Non-pigmented ciliary epithelial cell (primary cell): ENCODE measurements at places on chromosomes 11 and 22.

DNA sequence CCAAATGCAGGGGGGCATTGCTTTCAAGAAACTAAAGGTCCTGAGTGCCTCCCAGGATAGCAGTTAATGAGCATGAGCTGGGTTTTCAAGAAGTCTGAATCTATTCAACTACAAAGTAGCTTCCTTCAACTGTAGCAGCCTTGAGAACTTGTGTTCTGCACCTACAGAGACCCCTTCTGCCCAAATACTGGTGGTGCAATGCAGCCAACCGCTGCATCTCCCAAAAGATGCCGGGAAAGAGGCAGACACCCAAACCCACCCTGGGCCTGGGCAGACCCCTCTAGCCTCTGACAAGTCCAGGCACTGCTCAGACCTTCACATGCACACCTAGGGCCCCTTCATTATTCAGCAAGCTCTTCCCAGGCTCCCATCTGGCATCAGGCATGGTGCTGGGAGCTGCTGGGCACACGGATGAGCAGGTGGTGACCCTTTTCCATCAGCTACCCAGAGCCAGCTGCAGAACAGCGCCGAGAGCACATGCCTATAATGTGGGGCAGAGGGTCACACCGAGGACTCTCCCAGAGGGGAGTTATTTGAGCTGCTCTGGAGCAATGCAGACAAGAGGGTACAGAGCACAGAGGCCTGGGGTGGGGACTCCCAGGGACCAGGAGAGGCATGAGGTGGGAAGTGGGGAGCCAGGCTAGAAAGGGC is 44.9 kb upstream of the ETS1 start:
- DNase-seq = no peak

GRCh38 chr11:47415949-47416472 is 7.6 kb downstream of the SLC39A13 start:
- peak; percentile 82 for DNase-seq

- no peak for DNase-seq
These were observed 98.3 kb downstream of the PKNOX2 start for GRCh38 chr11:125262830-125263218.

DNA sequence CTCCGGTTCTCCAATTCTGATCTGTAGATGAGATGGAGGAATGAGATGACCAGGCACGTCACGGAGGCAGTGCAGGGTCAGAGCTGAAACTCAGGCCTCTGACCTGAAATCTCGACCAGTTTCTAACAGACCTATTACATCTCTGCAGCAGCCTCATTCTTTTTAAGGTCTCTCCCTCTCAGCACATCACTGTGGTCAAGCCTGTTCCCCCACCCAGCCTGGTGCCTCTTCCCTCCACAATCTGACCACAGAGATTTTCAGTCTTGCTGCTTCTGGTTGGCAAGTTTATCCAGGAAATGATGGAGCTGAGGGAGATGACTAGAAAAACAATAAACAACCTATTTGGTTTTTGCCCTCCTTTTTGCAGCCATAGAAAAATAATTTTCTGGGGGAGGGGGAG is 9.5 kb downstream of the GRAMD1B start:
- no peak for DNase-seq

- DNase-seq = no peak
These were observed 14.3 kb downstream of the MPST start for GRCh38 chr22:37033605-37034430.

DNA sequence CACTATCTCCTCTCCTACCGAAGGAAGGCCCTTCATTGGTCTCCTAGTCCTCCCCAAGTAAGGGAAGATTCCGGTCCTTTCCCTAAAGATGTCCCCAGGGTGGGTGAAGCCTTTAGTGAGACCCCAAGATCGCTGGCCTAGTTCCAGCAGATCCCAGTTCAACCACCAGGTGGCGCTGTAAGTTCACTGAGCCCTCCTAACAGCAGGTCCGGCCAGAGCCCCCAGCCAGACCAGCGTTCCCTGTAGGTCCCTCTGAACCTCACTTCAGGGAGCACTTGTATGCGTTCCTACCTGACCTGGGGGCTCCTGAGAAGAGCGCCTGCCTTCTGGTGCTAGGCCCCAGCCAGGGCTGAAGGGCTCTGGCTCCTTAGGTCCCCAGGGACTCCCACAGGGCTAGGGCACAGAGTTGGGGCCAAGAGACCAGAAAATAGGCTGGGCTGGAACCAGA is 38.1 kb downstream of the LMO1 start:
- no peak for DNase-seq

DNA sequence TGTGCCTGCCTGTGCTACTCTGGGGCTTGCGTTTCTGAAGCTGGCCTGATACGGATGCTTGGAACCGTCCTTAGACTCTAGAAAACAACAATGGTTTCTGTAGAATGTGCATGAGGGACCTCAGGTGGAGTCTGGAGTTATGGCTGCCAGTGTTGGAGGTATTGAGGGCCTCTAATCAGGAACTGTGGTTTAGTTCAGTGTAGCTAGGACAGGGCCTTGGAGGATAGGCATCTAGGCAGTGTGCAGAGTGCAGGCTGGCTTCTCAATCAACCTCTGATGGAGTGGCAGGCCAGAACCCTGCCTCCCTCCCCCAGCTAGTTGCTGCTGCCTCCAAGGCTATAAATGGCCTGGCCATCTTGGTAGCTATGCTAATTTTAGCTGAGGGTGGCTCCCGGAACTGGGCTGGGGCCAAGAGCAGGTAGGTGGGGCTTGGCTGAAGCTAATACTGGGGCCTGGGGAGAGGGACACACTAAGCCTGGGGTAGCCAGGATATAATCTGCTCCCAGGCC is 4.0 kb downstream of the STIM1 start:
- DNase-seq = no peak

DNA sequence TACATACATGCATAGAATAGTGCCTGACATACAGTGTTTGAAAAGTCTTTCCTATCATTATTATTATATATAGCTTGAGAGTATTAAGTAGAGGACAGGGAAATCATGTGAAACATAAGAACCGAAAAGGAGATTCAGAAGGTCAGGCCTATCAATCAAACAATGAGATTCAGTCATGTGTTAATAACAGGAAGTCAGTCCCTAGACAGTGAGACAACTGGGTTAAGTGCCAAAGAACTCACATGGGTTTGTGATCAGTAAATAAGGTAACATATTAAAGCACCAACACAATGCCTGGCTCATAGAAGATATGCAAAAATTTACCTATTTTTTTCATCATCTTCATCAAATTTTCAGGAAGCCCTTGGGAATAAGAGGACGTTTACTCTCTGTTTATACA is 174.3 kb upstream of the FAT3 start:
- DNase-seq = no peak

GRCh38 chr11:75762885-75763284 is 5.7 kb upstream of the DGAT2 start:
- DNase-seq = no peak

DNA sequence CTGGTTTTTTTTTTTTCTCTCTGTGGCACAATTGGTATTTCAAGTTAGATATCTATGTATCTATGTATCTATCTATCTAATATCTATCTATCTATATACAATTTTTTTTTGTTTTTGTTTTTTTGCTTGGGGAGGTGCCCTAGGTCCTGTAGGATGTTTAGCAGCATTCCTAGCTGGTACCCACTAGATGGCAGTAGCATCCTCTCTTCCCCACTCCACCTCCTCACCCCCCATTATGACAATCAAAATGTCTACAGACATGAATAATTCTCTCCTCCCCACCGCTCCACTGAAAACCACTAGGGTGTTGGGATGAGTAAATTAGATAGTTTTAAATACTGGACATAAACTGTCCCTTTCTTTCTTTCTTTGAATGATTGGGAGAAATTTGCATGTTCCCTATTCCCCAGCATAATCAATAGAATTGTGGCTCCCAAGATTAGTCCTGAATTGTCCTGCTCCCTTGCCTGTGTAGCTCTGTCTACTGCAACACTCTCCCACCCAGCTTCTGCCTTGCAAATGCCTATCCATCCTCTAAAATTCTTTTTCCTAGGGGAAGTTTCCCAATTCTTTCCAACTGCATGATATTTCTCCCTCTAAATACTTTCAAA is 1152.4 kb downstream of the LRRC4C start:
- DNase-seq = no peak

DNA sequence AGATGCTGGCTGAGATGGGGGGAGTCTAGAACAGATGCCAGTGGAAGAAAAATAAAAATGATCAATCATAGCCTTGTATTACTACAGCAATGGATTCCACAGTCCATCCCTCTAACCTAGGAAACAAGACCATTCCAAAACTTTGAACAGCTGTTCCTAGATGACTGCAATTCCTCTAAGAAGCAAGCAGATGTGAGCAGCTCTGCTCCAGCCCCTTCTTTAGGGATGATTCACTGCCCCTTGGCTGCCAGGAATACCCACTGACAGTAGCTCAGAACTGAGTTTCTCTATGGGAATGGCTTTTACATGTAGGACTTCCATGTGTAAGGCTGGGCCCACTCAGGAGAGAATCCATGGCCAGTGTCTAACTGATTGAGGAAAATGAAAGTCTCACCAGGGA is 943.9 kb downstream of the OPCML start:
- DNase-seq = no peak

GRCh38 chr11:127393460-127393997 is 393.0 kb upstream of the KIRREL3 start:
- no peak for DNase-seq

GRCh38 chr11:116333001-116333535 is 439.7 kb downstream of the BUD13 start:
- DNase-seq = no peak

GRCh38 chr22:27577574-27577969 is 224.0 kb downstream of the MN1 start:
- no peak for DNase-seq

- no peak for DNase-seq
These were observed 1.9 kb upstream of the GRAP2 start for GRCh38 chr22:39898997-39899396.
